ENCODE measurements at places on chromosomes 4 and X.

- DNase-seq, result no peak
These were observed 42.2 kb downstream of the TBCK start for GRCh38 chr4:106273831-106274230.

GRCh38 chr4:77893451-77893850 lies 30.8 kb downstream of the MRPL1 start:
- DNase-seq, result peak; percentile 6

DNA sequence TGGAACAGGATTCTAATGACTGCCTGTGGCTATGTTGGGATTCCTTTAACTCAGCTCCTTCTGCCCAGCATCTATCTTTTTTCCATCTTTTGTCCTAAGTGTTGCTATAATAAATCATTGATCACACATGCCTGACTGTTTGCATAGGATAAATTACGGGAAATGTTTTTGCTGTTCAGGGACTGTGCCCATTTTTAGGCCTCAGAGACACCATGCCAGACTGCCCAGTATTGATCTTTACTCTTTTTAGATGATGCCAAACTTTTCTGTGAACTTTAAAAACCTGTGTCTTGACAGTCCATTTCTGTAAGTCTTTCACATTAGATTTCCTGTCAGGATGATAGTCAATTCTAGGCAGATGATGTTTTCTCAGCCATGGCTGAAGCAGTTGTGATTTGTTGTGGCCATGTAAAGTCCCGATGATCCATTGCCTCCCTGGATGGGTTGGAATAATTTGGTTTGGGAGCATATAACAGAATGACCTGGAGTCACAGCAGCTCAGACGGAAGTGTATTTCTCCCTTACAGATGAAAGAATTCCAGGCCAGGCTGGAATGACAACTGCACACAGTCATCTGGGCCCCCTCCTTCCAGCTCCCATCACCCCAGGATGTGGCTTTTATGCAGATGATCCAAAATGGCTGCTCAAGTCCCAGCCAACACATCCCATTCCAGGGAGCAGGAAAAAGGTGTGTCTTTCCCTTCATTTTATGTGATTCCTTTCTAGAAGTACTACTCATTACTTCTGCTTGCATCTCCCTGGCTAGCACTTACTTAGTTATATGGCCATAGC lies 3.4 kb downstream of the HTT-AS start:
- no peak for DNase-seq

DNA sequence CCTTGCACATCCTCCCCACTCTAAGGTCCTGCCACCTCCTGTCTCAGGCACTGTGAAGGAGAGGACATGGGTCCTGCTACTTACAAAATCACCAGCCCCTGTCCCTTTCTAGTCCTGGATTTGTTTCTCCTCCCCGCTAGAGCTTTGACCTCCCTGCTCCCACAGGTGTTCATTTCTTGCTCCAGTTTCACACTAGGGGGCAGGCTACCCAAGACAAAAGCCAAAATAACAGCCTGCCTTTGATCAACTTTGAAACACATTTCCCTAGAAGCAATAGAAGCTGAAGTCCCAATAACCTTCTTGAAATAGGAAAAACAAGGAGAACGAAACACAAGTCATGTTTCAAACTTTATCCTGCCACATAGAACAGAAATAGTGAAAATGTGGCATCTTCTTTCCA lies 164.4 kb downstream of the QDPR start:
- DNase-seq, result peak; percentile 47

- no peak for DNase-seq
These were observed 149.6 kb downstream of the RAPGEF2 start for GRCh38 chr4:159252491-159252890.

DNA sequence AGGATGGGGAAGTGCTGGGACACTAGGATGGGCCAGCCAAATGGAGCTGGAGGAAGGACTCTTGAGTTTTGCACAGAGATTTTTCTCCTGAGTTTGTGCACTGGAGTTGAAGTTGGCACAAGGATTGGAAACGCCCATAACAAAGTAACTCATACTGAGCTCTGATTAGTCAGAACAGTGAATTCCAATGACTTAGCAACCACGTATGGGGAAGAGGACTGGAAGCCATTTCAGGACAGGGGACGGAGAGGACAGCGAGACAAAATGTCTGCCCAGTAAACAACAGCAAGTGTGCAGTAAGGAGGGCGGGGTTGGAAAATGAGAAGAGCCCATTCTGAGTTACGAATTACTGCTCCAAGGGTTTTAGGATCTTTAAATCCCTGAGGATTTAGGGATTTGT lies 5.9 kb downstream of the RIPPLY1 start:
- DNase-seq, result no peak

- peak; percentile 39 for DNase-seq
These were observed 63.4 kb downstream of the NUDT10 start for GRCh38 chrX:51395810-51396728.
